ENCODE measurements at places on chromosomes 2 and 18. TPM values are rescaled to one million over a fixed set of nuclear protein-coding genes. Genes with fewer than 3 reads are reported as not detected.

IL1R1 gene
- total RNA-seq, result 40.1 TPM

IGFBP2 gene
- total RNA-seq, result 1,032 TPM

FKBP7 gene
- total RNA-seq, result 36.7 TPM

NEB gene
- not detected for total RNA-seq

TYW5 gene
- 3.2 TPM for total RNA-seq

IL37 gene
- total RNA-seq, result not detected

ZNF521 gene
- total RNA-seq, result 2.1 TPM

APLF gene
- 3.0 TPM for total RNA-seq

FBXO48 gene
- total RNA-seq, result 0.35 TPM

HMSD gene
- total RNA-seq, result 0.86 TPM

CAPN14 gene
- under 0.01 TPM for total RNA-seq

ASB18 gene
- total RNA-seq, result not detected

TMEM200C gene
- not detected for total RNA-seq

CNTNAP5 gene
- total RNA-seq, result not detected

PCARE gene
- total RNA-seq, result not detected

ALPI gene
- not detected for total RNA-seq

TRABD2A gene
- total RNA-seq, result 7.8 TPM

ANKRD62 gene
- not detected for total RNA-seq

FHOD3 gene
- under 0.01 TPM for total RNA-seq

DSG4 gene
- not detected for total RNA-seq

POMC gene
- 4.3 TPM for total RNA-seq

PRSS56 gene
- not detected for total RNA-seq

C2orf15 gene
- not detected for total RNA-seq

PASK gene
- 6.6 TPM for total RNA-seq

Data from myometrial cell (primary cell).